ENCODE measurements at places on chromosomes 1 and 21. TPM values are rescaled to one million over a fixed set of nuclear protein-coding genes. Genes with fewer than 3 reads are reported as not detected.

GRCh38 chr1:112618721-112619517 lies at the start of gene ST7L:
Gene ST7L (minus strand): TSS chr1:112619141. CDS start chr1:112619113, 28 bp downstream.
- DNase-seq, result peak; percentile 89

DNA sequence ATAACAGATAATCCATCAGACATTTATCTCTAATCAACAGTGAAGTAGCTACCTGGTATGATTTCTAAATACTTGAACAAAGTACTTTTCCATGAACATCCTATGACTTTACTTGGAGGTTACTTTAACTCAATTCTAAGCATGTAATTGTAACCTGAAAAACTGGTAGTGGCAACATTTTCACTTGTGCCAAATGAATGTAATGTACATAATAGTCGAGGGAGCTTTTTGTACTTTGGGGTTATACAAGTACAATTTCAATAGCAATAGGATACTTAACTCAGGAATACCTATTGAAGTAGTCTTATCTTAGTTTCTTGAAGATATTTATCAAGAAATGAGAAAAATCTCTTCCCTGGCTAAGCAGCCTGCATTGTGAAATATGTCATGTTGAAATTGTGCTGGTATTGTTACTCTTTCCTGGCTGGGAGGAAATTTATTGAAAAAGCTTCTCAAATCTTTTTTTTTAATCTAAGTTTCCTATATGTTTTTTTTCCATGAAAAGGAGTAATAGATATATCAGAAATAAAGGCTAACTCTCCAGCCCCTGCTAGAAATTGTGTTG lies 33.7 kb upstream of the CACYBP start:
- DNase-seq, result no peak

DNA sequence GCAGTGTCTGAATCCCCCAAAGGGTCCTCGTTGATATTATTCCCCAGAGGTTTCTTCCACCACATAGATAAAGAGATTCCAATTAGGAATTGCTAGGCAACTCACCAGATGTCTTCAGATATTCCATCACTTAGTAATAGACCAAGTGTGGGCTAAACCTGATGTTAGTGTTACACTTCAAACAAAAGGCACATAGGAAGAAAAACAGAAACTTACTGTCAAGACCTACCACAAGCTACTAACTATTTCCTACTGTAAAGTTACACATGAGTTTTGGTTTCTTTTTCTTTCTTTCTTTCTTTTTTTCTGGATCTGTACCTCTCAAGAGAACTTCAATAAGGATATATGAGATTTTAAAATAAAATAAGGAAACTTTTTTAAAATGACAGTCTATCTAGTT lies 879.1 kb upstream of the NEGR1 start:
- no peak for DNase-seq

GRCh38 chr1:166944186-166944967 lies 31.0 kb downstream of the ILDR2 start:
- DNase-seq, result no peak

GRCh38 chr1:225974454-225974853 lies 24.7 kb downstream of the SDE2 start:
- DNase-seq, result no peak

DNA sequence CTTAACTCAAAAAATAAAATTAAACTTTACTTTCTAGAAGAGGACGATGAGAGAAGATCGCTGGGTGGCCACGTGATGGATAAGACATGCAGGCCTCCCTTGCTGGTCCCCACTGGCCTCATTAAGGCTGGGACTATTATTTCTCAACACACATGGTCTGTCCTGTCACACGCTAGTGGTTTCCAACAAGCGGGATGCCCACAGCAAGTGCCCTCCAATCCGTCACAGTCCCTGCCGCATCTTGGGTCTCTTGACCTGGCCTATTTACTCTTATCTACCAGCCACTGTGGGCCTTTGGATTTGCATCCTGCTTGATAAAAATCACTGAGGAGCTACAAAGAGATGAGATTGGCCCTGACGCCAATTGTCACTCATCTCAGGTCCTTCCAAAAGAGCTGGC lies 30.0 kb downstream of the CAPZB start:
- no peak for DNase-seq

- no peak for DNase-seq
These were observed 816 bp downstream of the HYI start for GRCh38 chr1:43452789-43453441.

DNA sequence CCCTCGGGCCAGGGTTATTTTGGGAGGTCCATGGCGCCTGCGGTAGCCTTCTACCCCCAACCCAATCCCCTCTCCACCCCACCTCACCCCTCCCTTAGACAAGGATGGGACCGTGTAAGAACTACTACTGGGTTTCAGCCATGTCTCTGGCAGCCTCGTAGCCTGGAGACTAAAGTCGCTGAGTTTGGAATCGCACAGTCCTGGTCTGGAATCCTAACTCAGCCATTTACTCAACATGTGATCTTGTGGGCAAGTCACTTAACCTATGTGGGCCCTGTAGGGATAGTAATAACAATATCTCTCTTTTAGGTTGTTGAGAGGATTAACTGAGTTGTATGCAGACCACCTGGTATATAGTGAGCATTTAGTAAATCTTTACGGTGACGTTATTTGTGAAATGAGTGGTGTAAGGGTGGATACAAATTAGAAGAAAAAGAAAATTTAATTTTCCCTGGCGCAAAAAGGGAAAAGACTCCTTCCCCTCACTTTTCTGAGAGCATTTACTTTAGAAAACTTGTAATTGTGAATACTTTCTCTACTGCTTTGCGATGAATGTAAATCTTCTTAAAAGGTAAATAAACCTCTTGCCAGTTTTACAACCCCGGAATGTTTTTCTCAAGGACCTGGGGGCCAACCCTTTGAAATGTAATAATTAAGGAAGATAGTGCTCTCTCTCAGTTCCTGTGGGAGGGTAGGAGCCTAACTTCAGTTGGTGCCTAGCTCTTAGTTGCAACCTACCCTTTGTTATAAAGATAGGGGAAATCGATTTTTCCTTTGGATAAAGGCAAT lies 615 bp upstream of the MRPS15 start:
- no peak for DNase-seq

DNA sequence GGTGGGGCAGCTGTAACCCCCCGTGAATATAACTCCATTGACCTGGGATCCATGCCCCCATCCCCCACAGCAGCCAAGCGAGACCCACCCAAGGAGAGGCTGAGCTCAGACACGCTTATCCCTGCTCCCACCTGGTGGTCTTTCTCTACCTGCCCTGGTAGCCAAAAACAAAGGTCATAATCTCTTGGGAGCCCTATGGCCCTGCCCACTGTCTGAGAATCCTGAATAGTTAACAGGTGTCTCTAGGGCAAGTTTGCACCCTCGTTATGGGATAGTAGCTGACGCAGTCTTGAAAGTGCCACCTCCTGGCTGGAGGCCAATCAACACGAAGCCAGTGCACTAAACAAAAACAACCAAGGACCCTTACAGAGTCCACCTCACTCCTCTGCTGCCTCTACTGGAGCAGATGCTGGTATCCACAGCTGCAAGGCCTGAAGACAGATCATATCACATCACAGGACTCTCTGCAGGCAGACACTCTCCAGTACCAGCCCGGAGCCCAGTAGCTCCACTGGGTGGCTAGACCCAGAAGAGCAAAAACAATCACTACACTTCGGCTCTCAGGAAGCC lies 134.3 kb upstream of the C1orf174 start:
- DNase-seq, result no peak

DNA sequence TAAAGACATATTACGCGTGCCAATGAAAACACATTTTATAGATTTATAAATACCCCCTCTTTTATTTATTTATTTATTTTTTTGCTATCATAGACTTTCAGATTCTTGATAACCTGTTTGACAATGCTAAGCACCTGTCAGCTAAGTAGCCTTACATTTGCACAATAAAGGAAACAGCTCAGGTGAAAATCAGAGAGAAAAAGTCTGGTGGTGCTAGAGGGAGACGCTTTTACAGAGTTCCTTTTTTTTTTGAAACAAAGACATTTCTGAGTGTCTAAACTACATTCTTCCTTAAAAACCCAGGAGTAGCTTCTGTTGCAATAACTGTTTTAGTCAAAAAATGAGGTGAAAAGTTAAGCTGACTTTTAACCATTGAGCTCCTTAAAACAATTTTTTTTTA lies 1611.6 kb downstream of the NCAM2 start:
- DNase-seq, result no peak

DNA sequence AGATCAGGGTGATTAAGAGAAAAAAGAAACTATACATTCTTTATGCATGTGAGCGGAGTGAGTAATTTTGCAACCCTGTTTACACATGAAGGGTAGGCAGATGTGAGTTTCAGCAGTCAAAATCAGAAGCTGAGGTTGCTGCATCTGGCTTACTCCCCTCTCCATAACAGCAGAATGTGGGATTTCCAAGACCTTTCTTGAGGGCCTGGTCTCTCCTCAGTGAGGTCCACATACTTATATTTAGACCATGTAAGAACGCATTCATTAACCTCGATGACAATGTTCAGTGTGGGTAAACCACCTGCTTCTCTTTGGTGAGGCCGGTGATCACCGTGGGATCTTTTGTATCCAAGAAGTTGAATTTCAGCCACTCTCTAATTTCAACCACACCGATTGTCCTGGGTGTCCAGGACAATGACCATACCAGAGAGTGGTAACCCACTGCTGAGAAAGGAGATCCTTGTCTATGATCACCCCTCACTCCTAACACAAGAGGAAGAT lies 18.7 kb upstream of the RAP1A start:
- no peak for DNase-seq

DNA sequence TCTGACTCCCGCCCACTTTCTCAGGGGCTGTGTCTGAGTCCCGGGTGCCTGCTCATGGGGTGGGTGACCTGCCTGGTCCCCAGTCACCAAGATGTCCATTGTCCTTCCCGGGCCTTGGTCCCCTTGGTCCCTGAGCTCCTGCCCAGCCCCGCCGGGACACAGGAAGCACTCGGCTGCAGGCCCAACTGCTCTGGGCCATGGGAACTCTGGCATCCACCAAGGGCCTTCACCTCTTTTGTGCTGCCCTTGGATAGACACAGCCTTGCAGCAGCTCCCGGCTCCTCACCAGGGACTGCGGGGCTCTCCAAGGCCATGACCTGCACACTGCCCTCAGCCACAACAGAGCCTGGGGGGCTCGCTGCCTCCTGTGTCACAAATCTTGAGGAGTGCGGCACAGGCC lies 22.1 kb upstream of the MX1 start:
- DNase-seq, result no peak

DNA sequence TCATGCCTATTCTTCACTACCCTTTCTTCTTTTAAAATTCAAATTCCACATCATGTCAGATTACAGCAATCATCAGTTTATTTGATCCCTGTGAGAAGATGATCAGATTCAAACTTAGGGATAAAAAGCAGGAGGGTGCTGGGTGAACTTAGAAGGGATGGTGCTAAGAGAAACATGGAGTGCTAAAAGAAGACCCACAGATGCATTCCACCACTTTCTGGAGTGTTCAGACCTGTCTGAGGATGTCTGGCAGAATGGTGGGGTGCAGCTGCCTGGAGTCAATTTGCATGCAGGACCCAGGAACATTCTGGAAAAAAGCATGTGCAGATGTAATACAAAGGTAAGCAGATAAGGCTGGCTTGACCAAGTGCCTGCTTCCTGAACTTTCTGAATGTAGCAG lies 372.9 kb upstream of the RUNX1 start:
- no peak for DNase-seq

DNA sequence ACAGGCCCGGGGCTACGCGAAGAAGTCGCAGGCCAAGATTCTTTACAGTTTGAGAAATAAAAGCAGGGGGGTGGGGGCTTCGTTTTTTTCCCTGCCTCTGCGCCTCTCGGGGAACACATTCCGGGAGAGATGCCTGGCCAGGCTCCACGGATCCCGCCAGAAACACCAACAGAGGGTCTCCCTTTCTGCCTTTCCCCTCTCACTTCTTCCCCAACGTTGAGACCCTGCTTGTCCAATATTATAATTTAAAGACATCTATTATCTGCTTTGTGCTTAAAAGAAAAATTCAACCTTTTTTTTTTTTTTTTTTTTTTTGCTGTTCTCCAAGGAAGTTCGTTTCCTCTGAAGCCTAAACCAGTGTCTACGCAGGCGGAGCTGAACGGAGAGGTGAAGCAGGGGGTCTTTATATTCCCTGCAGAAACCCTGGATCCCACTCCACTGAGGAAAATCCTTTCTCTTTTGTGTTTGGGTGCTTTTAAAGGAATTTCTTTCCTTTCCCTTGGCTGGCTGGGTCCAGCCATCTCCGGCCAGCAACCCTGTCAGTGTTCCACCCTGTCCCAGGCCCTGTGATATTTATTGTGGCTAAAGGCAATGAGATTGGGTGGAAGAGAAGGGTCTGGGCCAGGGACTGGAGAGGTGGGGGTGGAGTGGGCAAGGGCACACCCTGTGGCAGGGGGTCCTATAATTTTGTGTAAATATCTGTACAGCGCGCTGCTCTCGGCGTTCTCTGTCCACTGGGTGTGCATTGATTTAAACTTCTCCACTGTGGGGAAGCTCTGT lies 2.2 kb downstream of the FOXD2 start:
- DNase-seq, result no peak

- no peak for DNase-seq
These were observed 30.0 kb upstream of the JUN start for GRCh38 chr1:58813801-58814200.

GRCh38 chr1:207316141-207316540 lies 5.3 kb upstream of the CD55 start:
- DNase-seq, result no peak

GRCh38 chr1:59497616-59498015 lies 200.7 kb downstream of the FGGY start:
- no peak for DNase-seq

DNA sequence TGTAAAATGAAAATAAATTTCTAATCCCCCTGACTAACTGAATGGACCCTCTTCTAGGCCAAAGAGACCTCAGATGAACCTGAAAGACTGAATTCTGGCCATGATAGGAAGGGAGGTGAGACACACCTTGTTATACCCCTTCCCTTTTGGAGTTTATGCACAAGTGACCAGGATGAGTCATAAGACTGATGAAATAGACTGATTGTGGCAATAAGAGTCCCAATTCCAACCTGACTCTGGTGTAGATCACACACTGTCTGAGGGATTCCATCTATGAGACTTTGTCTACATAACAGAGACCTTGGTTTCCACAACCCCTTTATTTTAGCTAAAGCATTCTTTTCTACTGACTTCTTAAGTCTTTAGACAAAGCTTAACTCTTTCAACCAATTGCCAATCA lies 13.5 kb upstream of the OR2G2 start:
- no peak for DNase-seq

GRCh38 chr1:53660666-53661065 lies 78.3 kb downstream of the GLIS1 start:
- DNase-seq, result no peak

DNA sequence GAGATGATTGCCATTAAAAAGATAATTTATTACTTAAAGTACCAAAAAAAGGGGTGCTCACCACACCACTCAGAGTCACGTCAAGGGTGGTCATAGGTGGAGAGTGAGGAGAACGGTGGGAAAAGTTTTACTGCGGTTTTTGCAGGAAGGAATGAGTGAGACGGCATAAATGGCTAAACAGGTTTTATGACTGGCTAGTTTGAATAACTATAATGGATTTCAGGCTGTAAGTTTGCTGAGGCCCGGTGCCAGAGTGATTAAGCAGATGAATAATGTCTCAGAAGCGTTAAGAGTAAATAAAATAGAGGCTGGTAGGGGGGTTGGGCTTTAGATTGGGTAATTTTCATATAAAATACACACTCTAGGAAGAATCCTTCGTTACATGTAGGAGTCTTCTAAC lies 1337.8 kb downstream of the AMY1C start:
- no peak for DNase-seq

KCNT2 gene
- total RNA-seq, result 13.8 TPM

GJB3 gene
- total RNA-seq, result 0.21 TPM

OR13G1 gene
- not detected for total RNA-seq

KCNE1 gene
- 7.2 TPM for total RNA-seq

TEDDM1 gene
- total RNA-seq, result not detected

SMCP gene
- total RNA-seq, result not detected

PCP4 gene
- 3.2 TPM for total RNA-seq

UBE4B gene
- 54.8 TPM for total RNA-seq

GLMP gene
- 36.4 TPM for total RNA-seq

CFH gene
- total RNA-seq, result 284 TPM

OR6Y1 gene
- total RNA-seq, result not detected

GPR3 gene
- 0.93 TPM for total RNA-seq
